ENCODE measurements at places on chromosomes 12 and 14. TPM values are rescaled to one million over a fixed set of nuclear protein-coding genes. Genes with fewer than 3 reads are reported as not detected.

Gene AP5M1
- 16.5 TPM for total RNA-seq

Gene NANOG
- total RNA-seq = not detected

Gene CCDC196
- not detected for total RNA-seq

Gene MANSC4
- total RNA-seq = not detected

Gene AP1G2
- 26.5 TPM for total RNA-seq

Gene HOXC10
- 2.7 TPM for total RNA-seq

Gene ACTR6
- total RNA-seq = 15.6 TPM

Gene PTGER2
- total RNA-seq = not detected

GRCh38 chr12:88432531-88433490 is 147.5 kb downstream of the KITLG start:
- no peak for DNase-seq

GRCh38 chr12:129771238-129771637 is 132.6 kb downstream of the TMEM132D start:
- DNase-seq = no peak

DNA sequence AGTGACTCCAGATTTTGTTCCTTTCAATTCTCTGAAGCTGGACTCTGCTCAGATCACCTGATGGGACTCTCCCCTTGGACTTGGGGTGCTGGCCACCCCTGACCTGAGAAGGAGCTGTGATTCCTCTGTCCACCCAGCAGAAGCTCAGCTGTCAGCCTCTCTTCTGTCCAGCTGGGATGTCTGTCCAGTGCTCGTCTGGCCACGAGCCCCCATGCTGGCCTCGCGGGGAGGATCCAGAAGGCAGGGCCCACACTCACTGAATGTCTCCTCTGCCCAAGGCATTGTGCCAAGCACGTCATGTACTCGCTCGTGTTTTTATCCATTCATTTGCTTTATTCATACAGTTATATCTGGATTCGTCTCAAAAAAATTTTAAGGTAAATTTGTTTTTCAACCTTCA is 14.2 kb upstream of the SLC24A4 start:
- no peak for DNase-seq

GRCh38 chr12:26791301-26791791 is 41.6 kb downstream of the ITPR2 start:
- no peak for DNase-seq

DNA sequence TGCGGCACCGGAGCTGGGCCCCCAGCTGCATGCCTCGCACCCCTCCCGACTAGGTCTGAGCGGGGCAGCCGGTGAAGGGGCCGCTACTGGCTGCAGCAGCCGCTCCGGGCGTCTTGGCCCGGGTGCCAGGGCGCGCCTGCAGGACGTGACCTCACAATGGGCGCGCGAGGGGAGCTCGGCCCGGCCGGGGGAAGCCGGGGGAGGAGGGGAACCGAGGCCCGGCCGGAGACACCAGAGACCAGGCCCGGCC is 353 bp downstream of the BAG5 start:
- no peak for DNase-seq

DNA sequence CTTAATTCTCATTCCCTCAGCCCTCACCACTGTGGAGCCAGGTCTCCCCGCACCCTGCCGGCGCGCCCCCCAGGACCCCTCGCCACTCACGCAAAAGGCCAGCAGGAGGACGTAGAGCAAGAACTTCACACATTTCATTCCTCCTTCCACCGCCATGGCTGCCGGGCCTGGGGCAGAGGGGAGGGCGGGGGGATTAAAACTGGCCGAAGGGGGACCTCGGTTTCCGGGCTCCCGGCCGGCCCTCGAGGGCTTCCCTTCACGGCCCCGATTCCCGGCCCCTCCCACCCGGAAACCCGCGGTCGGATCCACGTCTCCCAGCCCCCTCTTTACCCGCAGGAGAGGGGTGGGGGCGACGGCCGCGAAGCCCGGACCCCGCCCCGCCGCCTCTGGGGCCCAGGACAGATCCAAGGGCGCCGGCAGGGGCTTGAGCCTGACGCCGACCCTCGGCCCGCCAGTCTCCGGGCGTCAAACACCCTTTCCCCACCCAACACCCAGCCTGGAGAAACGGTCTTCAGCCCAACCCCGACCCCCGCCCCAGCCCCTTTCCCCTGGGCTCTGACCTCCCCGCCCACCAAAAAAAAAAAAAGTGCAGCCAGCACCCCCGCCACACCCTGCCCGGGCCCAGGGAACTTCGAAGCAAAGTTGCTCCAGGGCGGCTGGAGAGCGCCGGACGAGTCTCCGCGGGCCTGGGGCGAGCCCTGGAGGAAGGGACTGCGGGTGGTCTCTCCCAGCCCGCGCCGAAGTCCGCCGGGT is 447 bp downstream of the CD63 start:
- peak; percentile 55 for DNase-seq

DNA sequence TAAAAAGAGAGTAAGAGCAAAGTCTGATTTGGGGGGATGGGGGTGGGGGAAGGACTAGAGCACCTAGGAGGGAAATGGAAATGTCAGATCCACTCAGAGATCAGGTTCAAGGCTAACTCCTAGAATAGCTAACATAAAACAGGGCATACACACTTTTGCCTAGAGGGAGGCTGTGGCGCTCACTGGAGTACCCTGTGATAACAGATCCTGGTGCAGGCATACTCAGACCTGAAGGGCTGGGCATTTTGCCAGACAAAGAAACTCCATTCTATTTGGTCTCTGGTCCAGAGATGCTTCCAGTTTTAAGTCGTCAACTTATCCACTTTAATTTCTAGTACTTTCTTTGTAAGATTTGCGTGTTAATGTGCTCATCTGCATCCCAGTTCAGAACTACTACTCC is 5.8 kb downstream of the CTDSP2 start:
- DNase-seq = no peak

GRCh38 chr12:106074706-106075392 is 63.9 kb downstream of the NUAK1 start:
- no peak for DNase-seq

Data from HT1080 (cell line).